ENCODE measurements at places on chromosomes 12 and 14.
A peak's percentile ranks its signal among the peaks of the same experiment; 100 is the strongest.

DNA sequence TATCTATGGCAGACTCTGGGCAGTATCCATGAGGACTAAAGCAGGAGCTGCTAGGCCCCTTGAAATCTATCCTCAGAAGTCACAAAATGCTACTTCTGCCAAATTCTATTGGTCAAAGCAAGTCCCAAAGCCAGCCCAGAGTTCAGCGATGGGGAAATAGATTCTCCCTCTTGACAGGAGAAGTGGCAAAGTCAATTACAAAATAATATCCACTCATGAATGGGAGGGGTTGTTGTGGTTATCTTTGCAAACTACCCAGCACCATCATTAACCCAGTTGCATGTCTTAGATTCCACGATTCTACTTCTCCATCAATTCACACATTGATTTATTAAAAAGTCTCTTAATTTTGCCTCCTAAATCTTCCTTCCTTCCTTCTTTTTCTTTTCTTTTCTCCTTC is 30.7 kb upstream of the STXBP6 start:
- DNase-seq, result no peak

DNA sequence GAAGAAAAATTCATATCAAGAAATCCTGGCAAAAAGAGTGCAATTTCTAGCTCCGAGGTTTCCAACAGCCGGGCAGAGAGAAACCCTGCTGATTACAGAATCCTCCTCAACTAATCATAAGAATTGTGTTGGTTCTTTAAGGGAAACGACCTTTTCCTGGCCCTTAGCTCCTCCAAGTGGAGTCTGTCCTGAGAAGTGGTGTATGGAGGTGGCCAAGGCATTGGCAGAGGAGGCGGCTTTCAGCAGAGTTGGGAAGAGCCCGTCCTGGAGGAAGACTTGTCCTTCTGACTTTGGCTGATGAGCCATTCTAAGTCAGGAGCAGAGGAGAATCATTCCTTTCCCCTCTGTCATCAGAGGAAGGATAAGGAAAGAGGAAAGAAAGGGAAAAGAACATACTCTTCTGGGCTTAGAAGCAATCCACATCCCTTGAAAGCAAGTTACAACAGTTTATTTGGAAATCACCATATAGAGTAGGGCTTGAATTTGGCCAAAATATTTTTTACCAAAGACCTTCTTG is 46.5 kb upstream of the PTCSC3 start:
- no peak for DNase-seq

DNA sequence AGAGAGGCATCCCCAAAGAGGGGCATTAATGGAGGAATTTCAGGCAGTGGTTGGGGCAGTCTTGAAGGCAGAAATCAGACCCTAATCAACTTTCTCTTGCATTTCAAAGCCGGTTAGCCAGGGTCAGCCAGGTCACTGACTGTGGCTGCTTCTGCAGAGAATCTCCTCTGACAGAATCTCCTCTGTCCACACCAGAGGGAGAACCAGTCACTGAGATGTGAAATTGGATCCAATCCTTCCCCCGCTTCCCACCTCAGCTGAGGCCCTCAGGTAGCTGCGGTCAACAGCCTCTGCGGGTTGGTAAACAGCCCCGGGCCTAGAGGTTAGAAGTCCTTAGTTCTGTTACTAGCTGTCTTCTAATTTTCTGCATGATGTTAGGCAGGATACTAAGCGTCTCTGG is 39.8 kb upstream of the NUAK1 start:
- no peak for DNase-seq

- DNase-seq, result no peak
Observed at GRCh38 chr14:76465664-76466063, 89.7 kb downstream of the ESRRB start.

- DNase-seq, result no peak
Observed at GRCh38 chr12:80353254-80353653, 90.8 kb upstream of the PTPRQ start.

DNA sequence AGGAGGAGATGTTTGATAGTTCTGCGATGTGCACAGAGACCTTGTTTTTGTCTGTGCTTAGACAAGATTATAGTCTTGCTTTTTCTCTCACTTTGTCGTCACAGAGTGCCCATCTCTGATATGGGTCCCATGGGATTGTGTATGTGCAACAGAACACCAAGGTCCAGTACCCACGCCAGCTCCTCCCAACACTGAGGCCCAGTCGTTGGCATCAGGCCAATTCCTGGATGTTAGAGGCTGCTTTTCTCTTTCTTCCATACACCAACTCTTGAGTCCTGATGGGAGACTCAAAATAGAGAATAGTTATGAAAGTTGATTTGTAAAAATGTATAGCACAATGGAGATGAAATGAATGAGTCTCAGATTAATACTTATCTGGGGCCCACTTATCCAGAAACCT is 22.7 kb upstream of the PRMT8 start:
- DNase-seq, result no peak

- DNase-seq, result no peak
Observed at GRCh38 chr12:45342848-45343247, 127.0 kb downstream of the ANO6 start.

DNA sequence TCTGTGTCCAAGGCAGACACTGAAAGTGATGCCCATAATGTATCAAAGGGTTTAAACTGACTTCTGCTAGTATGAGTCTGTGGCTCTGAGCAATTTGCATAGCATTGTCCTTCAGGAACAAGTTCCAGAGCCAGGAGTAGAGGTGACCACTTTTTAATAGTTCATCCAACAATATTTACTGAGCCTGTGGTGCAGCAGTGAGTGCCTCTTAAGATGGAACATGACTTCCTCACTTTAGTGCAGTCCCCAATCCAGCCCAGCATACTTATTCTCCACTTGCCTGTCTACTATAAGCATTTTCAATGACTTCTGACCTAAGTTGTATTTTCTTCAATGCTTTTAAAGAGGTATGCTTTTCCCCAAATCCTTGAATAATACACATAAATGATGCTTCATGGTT is 611.3 kb downstream of the MED13L start:
- no peak for DNase-seq

DNA sequence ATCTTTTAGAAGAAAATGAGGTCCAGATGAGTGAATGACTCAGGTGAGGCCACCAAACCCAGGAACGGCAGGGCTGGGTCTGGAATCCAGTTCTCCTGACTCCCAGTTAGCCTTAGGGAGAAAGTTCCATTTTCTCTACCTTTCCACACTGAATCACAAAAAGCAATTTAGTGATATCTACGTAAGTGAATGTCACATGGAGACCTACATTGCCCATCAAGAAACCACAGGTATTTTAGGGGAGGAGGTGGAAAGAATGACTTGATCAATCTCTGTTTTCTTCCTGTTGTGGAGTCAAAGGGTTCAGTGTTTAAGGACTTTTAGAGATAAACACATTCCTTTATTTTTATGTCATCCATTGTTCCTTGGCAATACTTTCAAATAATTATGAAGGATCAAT is 106.9 kb upstream of the PTPRB start:
- no peak for DNase-seq

- DNase-seq, result no peak
Observed at GRCh38 chr14:59187802-59188460, 536 bp upstream of the DAAM1 start.

GRCh38 chr12:62917926-62918325 is 17.0 kb downstream of the PPM1H start:
- DNase-seq, result no peak

DNA sequence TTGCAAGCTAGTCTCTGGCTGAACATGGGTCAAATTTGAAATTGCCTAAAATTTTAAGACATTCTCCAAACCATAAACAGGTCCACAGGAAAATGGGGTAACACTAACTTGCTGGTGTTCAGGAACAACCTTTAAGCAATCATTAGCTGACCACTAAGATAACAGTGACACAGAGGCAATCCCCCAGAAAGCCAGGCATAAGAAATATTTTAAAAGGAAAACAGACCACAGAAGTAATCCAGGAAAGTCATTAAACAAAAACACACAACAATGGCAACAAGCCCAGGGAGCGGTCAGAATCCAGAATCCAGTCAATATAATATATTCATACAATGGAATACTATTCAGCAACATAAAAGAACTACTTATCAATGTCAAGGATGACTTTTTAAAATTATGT is 59.1 kb downstream of the LRP6 start:
- no peak for DNase-seq

GRCh38 chr14:102849526-102850379 is 72.5 kb downstream of the TRAF3 start:
- DNase-seq, result no peak

DNA sequence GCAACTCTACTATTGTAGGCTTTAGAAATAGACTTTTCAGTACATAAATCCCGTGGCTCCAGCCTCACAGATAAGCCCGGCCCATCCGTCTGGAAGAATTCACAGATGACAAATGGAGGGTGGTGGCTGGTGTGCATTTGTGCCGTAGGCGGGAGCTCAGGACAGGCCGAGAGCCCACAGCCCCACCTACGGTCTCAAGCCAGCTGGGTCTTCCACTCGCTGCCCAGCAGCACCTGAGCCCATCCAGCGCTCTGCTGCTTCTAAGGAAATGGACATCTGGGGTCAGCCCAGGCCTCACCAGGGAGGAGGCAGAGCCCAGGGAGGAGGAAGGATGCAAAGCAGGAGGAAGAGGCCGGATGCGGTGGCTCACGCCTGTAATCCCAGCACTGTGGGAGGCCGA is 72.8 kb downstream of the KIF26A start:
- no peak for DNase-seq

DNA sequence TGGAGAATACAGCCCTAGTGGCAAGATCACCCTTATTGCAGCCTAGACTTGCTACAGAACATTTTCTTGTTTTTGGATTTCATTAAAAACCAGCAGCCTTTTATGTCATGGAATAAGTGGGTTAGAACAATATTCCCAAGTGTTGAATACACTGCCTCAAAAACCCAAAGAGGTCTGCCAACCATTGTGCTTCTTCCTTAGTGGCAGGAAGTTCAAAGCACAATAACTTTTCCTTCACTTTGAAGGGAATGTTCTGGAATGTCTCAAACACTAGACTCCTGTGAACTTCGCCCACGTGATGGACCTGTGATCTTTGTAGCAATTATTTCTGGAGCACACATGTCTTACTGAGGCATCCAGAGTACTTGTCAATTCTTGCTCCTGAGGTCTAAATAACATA is 8.5 kb downstream of the SLC17A8 start:
- DNase-seq, result no peak

DNA sequence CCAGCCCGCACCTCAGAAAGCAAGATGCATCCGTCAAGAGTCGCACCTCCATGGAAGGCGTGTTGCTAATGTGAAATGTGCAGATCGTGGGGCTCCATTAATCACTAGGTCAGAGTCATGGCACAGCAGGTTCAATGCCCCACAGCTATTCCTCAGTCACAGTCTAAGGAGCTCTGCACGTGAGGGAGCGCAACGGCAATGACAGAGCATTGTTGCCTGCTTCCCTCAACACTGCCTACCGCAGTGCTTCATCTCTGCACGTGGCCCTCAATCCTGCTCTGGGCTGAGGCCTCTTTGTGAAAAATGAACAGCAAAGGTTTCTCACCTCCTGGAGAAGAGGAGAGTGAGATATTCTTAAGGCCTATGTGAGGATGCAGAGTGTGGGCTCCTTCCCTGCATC is 995.2 kb upstream of the TMEM132C start:
- DNase-seq, result no peak

- DNase-seq, result peak; percentile 32
Observed at GRCh38 chr12:115916910-115917668, 360.4 kb downstream of the MED13L start.

- DNase-seq, result no peak
Observed at GRCh38 chr14:66081594-66082376, 404.4 kb upstream of the CCDC196 start.

DNA sequence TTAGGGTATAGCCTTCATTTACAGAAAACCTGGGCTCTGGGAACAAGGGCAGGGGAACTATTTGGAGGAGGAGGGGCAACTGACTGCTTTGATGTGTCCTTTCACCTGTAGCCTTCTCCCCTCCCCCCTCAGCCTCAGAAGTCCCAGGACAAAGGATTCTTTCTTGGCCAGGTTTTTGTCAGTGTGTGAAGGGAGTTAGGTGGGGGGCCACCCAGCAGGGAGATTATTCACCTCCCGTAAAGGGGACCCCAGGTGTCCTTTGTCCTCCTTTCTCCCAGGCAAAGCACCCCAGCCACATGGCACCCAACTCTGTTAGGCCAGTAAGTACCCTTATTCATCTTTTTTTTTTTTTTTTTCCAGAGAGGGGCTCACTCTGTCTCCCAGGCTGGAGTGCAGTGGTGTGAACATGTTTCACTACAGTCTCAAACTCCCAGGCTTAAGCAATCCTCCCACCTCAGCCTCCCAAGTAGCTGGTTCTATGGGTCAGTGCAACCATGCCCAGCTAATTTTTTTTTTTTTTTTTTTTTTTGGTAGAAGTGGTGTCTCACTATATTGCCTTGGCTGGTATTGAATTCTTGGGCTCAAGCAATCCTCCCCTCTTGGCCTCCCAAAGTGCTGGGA is 723 bp upstream of the NFE2 start:
- DNase-seq, result no peak

DNA sequence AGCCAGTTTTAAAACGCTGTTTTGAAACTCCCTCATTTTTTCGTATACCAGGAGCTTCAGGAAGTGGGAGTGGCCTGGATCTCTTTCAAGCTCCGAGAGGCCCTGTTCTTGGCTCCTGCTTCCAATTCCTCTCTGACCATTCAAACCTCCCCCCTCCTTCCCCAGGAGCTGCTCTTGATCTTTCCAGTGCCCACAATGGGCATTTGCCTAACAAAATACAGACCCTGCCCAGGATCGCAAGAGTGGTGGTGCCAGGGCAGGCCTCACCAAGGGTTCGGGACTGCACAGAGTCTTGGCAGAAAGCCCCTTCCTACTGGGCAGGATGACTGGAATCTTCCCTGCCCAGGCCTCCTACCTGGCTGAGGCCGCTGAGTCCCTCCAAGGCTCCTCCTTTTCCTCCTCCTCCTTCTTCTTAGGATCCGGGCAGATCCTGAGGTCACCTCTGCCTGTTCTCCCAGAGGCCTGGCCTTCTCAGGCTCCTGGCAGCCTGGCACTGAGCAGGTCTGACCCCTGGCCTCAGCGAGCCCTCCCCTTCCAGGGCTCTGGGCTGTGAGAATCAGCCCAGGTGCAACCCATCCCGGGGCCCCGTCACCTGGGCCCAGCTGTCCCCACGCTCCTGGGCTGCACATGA is 46.9 kb upstream of the NOS1 start:
- DNase-seq, result peak; percentile 18

DNA sequence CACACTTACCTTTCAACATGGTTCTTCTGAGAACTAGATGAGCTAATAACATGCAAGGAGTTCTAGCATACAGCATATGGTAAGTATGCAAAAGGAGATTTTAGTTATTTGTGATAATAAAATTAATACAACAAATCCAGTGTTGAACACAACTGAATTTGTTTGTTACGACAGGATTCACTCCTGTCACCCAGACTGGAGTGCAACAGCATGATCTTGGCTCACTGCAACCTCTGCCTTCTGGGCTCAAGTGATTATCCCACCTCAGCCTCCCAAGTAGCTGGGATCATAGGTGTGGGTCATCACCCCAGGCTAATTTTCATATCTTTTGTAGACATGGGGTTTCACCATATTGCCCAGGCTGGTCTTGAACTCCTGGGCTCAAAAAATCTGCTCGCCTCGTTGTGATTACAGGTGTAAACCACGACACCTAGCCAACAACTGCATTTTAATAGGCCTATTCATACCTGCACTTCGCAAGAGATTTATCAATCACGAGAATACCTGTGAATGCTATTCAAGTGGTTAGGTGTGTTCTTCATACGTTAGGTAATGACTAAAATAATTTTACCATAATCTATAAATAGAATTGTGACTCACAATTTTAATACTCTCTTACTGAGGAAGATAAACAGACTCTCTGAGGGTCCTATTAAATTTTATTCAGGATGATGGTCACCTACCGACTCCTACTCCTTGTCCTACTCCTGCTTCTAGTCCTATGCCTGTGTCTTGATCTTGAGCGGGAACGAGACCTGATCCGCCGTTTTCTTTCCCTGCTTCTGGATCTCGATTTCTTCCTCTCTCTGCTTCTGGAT is 10.0 kb downstream of the RSRC2 start:
- no peak for DNase-seq

- DNase-seq, result no peak
Observed at GRCh38 chr12:11075642-11076041, 13.5 kb upstream of the TAS2R46 start.
